ENCODE measurements at places on chromosomes 1 and 21.

DNA sequence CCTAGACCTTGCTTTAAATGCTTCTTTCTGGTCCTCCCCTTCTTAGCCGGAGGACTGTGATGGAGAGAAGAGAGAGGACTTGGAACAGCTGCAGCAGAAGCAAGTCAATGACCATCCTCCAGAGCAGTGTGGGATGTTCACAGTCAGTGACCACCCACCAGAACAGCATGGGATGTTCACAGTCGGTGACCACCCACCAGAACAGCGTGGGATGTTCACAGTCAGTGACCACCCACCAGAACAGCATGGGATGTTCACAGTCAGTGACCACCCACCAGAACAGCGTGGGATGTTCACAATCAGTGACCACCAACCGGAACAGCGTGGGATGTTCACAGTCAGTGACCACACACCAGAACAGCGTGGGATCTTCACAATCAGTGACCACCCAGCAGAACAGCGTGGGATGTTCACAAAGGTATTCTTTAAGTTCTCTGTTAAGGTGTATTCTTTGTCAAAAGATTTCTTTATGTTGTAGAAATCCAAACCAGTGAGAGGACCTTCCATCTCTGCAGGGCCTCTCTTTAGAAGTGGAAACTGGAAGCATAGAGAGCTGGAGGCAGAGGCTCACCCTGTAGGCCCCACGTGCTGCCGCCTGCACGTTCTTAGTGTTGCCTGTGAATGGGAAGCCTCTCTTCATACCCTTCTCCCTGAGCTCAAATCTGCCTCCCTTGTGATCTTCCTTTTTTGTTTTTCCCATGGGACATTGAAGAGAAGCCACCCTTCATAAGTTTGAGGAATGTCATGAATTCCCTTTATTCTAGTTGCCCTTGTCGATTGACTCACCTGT is 10.6 kb downstream of the PCNT start:
- no peak for DNase-seq

- DNase-seq: peak; percentile 84
Measured at GRCh38 chr1:58857680-58858673, 74.1 kb upstream of the JUN start.

GRCh38 chr1:14367451-14367850 is 231.0 kb upstream of the KAZN start:
- no peak for DNase-seq

GRCh38 chr1:2135441-2135841 is 59.1 kb downstream of the FAAP20 start:
- DNase-seq: no peak
